ENCODE measurements at places on chromosomes 4 and X.

GRCh38 chr4:6574747-6575502 is at the start of gene MAN2B2:
Gene MAN2B2 (plus strand): TSS chr4:6575189. CDS start chr4:6575211, 22 bp downstream.
- peak; percentile 60 for DNase-seq

DNA sequence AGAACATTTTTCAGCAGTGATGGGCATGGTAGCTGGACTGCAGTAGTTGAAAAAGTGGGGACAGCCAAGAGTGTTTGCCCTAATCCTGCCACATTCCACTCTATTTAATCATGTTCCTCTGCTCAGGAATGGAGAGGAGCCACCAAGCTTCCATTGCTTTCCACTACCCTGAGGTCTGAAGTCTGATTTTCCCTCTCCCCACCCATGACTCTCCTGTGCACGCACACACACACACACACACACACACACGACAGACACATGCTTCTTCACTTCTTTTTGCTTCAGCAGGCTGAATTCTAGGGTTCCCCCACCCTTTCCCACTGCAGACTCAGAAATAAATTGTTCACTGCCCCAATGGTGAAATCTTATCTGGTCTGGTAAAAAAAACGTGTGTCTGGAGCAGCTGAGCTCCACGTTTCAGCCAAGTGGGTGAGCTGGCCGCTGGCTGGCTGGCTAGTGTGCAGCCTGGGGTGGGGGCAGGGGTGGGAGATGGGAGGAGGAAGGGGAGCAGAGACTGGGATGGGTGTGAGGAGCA is 142.7 kb upstream of the NALF2 start:
- DNase-seq = no peak

- no peak for DNase-seq
Observed at GRCh38 chr4:166077782-166078181, 204.7 kb downstream of the TLL1 start.

DNA sequence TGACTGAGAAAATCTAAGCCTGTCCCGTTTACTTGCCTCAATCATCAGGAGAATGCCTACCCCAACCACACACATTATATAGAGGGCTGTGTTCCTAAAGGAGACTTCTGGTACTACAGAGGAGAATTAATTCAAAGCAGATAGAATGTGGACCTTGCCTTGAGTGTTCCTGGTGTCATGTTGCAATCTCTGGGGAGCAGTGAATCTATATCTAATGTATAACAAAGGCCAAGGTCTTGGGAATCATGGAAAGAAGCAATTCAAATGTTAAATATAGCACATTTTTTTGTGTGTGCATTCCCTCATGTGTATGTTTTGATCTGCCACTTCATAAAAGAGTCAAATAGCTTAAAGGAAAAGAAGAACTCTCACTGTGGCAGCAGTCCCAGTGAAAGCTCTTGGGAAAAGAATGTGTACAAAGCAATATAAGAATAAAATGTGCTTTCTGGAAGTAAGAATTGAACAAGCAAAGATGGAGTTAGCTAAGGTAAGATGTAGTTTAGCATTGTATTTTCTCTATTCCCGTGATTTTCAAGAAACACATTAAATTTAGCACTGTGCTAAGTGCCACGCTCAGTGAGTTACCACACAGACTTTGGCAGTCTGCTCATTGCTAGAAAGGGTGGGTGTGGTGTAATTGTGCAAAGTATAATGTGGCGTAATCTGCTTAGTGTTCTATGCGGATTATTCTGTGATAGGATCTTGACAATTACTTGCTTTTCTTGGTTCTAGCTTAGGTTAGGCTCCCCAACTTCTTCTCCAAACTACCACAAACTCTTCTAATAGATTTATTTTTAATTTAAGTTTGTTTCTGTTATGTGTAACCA is 13.7 kb downstream of the ADH6 start:
- DNase-seq = no peak

- DNase-seq = no peak
Observed at GRCh38 chr4:27397886-27398285, 537.2 kb downstream of the STIM2 start.

DNA sequence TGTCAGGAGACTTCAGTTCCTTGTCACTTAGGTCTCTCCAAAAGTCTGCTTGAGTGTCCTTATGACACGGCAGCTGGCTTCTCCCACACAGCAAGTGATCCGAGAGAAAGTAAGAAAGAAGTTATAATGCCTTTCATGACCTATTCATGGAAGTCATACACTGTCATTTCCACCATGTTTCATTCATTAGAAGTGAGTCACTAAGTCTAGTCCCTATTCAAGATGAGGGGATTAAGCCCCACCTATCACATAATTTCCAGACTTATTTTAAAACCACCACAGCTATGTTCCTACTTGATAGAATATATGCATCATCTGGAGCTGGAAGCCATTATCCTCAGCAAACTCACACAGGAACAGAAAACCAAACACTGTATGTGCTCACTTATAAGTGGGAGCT is 25.2 kb upstream of the COL25A1 start:
- DNase-seq = no peak

DNA sequence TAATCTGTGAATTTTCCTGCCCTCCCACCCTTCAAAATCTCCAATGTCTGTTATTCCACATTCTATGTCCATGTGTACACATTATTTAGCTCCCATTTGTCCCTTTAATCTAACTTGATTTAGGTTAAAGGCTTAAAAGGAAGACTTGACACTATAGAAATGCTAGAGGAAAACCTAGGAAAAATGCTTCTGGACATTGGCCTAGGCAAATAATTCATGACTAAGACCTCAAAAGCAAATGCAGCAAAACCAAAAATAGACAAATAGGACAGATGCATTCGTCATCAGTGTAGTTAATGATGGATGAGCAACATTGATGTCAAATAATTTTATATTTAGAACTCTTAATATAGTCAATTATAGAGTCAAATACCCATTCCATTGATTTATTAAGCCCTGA is 36.9 kb downstream of the INTU start:
- no peak for DNase-seq

DNA sequence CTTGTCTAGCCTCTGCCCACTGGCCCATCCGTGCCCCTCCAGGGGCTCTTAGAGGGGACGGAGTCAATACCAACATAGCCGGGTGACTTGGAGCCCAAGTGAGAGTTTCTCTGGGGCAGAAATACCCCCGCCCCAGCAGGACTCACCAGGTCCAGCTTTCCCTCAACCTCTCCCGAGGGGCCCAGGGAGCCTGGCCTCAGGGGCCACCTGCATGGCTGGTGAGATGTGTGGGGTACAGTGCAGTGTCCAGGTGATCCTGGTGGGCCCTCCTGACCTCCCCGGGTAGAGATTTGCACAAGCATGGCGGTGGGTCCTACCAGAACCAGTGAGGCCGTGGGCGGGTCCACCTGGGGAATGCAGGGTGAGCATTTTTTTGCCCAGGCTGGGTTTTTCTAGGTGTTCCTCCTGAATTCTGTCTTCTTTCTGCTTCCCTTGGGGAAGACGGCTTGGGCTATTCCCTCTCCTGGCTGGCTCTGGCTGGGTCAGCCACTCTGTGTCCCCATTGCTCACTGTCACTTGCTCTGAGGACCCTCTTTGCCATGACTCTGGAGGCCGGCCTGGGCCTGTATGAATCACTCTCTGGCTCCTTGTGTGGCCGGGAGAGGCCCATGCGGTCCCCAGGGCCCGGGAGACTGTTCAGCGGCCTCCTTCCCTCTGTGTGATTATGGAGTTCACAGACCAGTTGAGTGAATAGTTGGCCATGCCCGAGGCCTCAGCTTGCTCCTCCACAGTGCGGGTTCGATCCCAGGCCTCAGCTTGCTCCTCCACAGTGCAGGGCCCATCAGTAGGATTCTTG is 71.0 kb upstream of the NKX1-1 start:
- DNase-seq = no peak

- no peak for DNase-seq
Observed at GRCh38 chrX:132671229-132671641, 182.4 kb upstream of the MBNL3 start.

DNA sequence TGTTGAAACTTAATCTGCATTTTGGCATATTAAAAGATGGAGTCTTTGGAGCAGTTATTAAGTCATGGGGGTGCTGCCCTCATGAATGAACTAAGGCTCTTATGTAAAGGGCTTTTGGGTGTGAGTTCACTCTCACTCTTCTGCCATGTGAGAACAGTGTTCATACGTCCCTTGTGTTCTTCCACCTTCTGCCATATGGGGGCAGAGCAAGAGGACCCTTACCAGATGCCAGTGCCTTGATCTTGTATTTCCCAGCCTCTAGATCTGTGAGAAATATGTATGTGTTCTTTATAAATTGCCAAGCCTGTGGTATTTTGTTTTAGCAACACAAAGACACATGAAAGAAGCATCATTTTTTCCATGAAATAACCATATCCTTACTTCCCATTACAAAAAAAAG is 213.9 kb downstream of the SPOCK3 start:
- no peak for DNase-seq

GRCh38 chrX:135520022-135520552 is 373 bp upstream of the INTS6L start:
- no peak for DNase-seq

GRCh38 chr4:124487651-124488050 is 224.9 kb downstream of the ANKRD50 start:
- no peak for DNase-seq

- no peak for DNase-seq
Observed at GRCh38 chrX:104193485-104193884, 27.2 kb downstream of the FAM199X start.

GRCh38 chrX:2781698-2782097 is 29.9 kb downstream of the XG start:
- DNase-seq = no peak

GRCh38 chrX:11836284-11836683 is 78.2 kb downstream of the MSL3 start:
- DNase-seq = no peak

GRCh38 chrX:38183596-38183995 is 37.1 kb downstream of the SRPX start:
- DNase-seq = no peak

- no peak for DNase-seq
Observed at GRCh38 chr4:6114181-6114580, 86.2 kb downstream of the JAKMIP1 start.

GRCh38 chr4:48944252-48944651 is 37.7 kb upstream of the OCIAD2 start:
- no peak for DNase-seq

GRCh38 chrX:21907260-21907659 is 33.2 kb upstream of the SMS start:
- DNase-seq = no peak

DNA sequence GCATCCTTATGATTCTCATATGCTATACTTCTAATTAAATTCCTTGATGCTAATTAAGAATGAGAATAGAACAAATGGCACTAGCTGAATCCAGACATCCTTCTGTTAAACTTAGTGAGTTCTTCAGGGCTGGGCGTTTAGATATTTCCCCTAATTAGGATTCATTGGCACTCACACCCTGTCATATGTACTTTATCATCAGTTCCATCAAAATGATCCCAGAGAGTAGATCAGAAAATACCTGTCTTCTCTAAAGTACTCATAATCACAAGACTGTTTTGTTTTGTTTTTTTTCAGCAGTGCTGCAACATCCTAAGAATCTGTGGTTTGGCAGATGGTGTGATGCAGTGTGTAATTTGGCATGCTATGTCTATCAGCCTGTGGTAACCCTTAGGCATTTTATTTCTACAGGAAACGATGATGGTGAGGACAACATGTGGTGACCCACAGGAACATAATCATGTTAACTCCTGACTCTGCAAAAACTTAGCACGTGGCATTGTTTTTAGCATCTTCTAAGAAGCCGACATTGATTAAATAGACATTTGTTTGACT is 2528.4 kb downstream of the ARAP2 start:
- no peak for DNase-seq
